ENCODE measurements at places on chromosomes 16 and 17.

DNA sequence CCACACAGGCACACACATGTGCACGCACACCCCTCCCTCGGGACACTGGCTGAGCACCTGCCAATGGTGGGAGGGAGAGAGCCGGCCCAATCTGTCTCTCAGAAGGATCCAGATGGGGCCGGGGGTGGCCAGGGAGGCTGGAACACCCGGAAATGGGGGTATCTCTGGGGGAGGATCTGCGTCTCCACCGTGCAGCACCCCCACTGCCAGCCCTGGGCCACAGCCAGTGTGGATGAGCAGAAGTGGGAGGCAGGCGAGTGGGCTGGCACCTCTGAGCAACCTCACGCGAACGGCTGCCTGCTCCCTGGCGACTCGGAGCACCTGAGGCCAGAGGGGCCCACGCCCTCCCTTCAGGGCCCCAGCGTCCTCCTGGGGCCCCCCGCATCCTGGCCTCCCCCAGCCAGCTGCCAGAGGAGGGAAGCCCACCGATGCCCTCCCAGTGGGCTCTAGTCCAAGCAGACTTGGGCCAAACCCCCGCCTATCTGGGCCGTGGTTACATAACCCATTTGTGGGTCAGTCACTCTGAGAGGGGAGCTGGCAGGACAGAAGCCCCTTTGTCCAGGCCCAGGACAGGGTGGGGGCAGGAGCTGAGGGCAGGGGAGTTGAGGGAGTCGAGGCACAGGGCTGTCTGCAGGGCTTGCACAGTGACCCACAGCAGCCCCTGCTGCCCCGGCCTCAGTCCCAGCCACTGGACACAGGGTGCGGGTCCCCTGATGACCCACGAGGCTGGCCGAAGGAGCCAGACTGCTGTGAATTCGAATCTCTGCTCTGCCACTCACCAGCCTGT lies 5.6 kb downstream of the CASKIN1 start:
- H3K36me3 ChIP-seq: no peaks in the 10 kb centered on the region
- H3K4me1 ChIP-seq: no peaks in the 10 kb centered on the region
- DNase-seq: no peak
- H3K4me3 ChIP-seq: no peak overlapping the region

DNA sequence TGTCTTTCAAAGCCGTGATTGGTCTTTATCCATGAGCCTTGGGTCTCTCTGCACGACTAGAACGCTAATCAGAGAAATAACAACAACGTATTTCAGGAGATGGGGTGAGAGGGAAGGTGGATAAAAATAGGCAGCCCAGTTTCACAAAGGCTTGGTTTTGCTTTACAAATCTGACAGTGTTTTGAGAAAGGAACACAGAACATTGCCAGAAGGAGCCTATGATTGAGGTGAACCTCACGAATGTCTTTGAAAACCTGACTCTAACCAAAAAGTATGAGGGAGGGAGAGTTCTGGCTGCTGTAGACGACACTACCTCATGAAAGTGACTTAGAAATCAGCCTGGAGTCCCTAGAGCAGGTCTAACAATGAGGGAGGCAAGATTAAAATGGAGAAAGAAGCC lies 38.0 kb upstream of the NOL11 start:
- no peak overlapping the region for H3K27ac ChIP-seq
- no peak for DNase-seq
- H3K4me3 ChIP-seq: no peak overlapping the region
- H3K36me3 ChIP-seq: peaks cover 3% of the 10 kb centered on the region
- H3K27me3 ChIP-seq: no peaks in the 10 kb centered on the region

DNA sequence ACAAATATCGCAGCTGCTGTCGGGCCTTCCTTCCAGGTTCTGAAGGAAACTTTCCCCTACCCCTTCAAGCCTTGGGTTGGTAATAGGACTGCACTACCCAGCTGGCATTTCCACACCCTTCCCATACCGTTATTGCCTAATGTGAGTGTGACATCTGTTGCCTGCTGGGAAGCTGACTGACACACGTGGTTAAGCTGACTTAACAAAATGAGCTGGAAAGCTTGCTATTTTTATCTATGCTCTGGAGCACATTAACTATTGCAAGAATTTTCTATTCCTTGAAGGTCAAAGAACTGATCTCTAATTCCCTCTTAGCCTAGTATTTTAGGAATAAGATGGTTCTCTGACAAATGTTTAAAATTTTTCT lies 79.5 kb downstream of the PMP22 start:
- peaks cover 16% of the 10 kb centered on the region for H3K4me1 ChIP-seq
- peak overlapping the region; percentile 69 for H3K27ac ChIP-seq
- no peaks in the 10 kb centered on the region for H3K27me3 ChIP-seq
- no peaks in the 10 kb centered on the region for H3K36me3 ChIP-seq

DNA sequence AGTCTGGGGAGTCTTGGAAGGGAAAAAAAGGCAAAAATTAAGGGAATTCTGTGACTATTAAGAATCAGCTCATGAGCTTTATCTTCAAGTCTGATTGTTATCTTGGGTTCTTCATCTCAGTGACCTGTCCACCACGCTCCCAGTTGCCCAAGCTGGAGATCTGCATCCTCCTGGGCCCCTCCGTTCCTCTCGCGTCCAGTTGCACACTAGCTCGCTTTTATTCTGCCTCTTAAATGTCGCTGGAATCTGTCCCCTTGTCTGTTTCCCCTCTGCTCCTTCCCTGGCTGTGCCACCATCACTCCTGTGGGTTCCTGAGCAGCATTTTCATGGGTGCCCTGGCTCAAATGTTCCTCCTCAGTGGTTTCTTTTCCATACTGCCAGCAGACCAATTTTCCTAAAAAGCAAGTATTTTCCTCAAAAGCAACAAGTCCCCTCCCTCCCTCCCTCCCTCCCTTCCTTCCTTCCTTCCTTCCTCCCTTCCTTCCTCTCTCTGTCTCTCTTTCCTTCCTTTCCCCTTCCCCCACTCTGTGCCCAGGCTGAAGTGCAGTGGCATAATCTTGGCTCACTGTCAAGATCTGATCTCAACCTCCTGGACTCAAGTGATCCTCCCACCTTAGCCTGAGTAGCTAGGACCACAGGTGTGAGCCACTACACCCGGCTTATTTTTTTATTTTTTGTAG lies 1.4 kb downstream of the ENDOV start:
- peak overlapping the region; percentile 47 for H3K27ac ChIP-seq
- no peak for DNase-seq
- H3K36me3 ChIP-seq: peaks cover 15% of the 10 kb centered on the region
- H3K4me3 ChIP-seq: peak overlapping the region; percentile 88
- peaks cover 26% of the 10 kb centered on the region for H3K4me1 ChIP-seq
- peaks cover 3% of the 10 kb centered on the region for H3K27me3 ChIP-seq

DNA sequence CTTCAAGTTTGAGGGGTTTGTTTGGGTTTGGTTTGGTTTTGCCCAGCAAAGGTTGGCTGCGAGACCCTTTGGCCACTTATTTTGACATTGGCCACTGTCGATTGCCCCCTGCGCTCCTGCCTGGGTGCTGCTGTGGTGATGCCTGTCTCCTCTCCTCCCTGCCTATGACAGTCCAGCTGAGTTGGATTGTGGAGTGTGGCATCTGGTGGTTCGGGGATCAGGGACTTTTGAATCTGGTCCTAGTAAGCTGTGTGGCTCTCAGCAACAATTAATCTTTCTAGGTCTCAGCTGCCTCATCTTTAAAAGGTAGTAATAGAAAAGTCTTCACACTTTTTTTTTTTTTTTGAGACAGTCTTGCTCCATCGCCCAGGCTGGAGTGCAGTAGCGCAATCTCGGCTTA lies 27.1 kb downstream of the CDK5RAP3 start:
- DNase-seq: no peak
- H3K4me1 ChIP-seq: peaks cover 10% of the 10 kb centered on the region
- H3K27ac ChIP-seq: no peak overlapping the region
- no peak overlapping the region for H3K4me3 ChIP-seq
- H3K36me3 ChIP-seq: no peaks in the 10 kb centered on the region

GRCh38 chr16:48014349-48015135 lies 141.3 kb downstream of the ABCC12 start:
- H3K4me1 ChIP-seq: peaks cover 3% of the 10 kb centered on the region
- no peaks in the 10 kb centered on the region for H3K36me3 ChIP-seq
- H3K4me3 ChIP-seq: no peak overlapping the region

DNA sequence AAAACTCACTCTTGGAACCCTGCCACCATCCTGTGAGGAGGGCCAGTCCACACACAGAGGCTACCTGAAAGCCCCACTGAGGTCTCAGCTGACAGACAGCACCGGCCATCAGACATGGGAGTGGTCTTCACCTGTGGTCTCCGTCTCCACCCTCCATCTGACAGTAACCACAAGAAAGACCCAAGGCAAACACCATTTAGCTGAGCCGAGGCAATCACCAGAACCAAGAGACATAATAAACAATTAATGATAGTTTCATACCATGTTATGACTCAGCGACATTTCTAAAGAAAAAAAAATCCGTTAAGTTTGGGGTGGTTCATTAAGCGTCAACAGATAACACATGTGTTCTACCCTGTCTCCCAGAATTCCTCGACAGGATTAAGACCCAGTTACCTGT lies 6.1 kb upstream of the EVPLL start:
- H3K4me1 ChIP-seq: no peaks in the 10 kb centered on the region
- no peaks in the 10 kb centered on the region for H3K36me3 ChIP-seq
- H3K27ac ChIP-seq: no peak overlapping the region
- H3K27me3 ChIP-seq: peaks cover 16% of the 10 kb centered on the region

DNA sequence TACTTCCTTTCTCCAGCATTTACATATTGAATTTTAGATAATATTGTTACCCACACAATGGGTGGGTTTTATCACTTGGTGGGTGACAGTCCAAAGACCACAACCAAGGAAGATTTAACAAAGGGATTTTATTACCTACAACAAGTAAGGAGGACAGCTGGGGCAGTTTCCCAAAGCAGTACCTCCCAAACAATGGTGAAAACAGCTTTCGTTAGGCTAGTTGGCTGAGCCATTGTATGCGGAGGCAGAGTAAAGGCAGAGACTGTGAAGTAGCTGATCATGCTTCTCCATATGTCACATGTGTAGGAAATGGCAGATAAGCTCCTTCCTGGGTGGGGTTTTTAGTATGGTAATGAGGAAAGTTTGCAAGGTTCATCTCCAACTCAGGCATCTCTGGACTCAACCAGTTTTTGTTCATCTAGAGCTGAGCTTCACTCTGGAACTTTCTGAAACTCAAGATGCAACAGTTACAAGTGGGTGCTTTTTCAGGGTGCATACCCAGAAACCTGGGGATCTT lies 104.3 kb upstream of the PSMD7 start:
- DNase-seq: no peak
- no peak overlapping the region for H3K27ac ChIP-seq
- H3K4me1 ChIP-seq: peaks cover 4% of the 10 kb centered on the region
- H3K36me3 ChIP-seq: no peaks in the 10 kb centered on the region

GRCh38 chr17:38605411-38605840 lies 326 bp downstream of the SRCIN1 start:
- DNase-seq: no peak
- no peak overlapping the region for H3K27ac ChIP-seq
- peaks cover 58% of the 10 kb centered on the region for H3K27me3 ChIP-seq
- peaks cover 10% of the 10 kb centered on the region for H3K4me1 ChIP-seq
- H3K4me3 ChIP-seq: no peak overlapping the region
- no peaks in the 10 kb centered on the region for H3K36me3 ChIP-seq

- no peak overlapping the region for H3K4me3 ChIP-seq
- H3K27me3 ChIP-seq: peaks cover 19% of the 10 kb centered on the region
- H3K4me1 ChIP-seq: no peaks in the 10 kb centered on the region
- H3K36me3 ChIP-seq: no peaks in the 10 kb centered on the region
- H3K27ac ChIP-seq: no peak overlapping the region
Measured at GRCh38 chr16:86157616-86158247, 258.8 kb downstream of the IRF8 start.

DNA sequence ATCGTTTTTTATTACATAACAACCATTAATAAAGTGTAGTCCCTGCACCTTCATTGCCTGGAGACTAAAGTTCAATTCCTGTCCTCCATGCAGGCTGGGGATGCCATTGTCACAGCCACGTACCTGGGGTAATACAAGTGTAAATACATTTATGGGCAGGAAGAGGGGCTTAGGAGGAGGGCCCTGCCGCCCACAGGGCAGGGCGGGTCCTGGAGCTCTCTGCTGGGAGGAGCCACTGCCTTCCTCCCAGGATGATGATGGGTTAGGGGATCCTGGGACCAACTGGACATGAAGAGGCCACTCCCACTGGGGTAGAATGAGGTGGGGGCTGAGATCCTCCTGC lies 44.1 kb upstream of the SLC38A10 start:
- H3K36me3 ChIP-seq: peaks cover 14% of the 10 kb centered on the region
- no peaks in the 10 kb centered on the region for H3K27me3 ChIP-seq
- peak overlapping the region; percentile 33 for H3K4me3 ChIP-seq
- DNase-seq: no peak
- peak overlapping the region; percentile 86 for H3K27ac ChIP-seq

GRCh38 chr17:6643451-6644125 lies 2.7 kb downstream of the TXNDC17 start:
- H3K36me3 ChIP-seq: peaks cover 15% of the 10 kb centered on the region
- H3K27me3 ChIP-seq: no peaks in the 10 kb centered on the region
- H3K4me1 ChIP-seq: peaks cover 31% of the 10 kb centered on the region
- DNase-seq: no peak
- H3K27ac ChIP-seq: no peak overlapping the region

DNA sequence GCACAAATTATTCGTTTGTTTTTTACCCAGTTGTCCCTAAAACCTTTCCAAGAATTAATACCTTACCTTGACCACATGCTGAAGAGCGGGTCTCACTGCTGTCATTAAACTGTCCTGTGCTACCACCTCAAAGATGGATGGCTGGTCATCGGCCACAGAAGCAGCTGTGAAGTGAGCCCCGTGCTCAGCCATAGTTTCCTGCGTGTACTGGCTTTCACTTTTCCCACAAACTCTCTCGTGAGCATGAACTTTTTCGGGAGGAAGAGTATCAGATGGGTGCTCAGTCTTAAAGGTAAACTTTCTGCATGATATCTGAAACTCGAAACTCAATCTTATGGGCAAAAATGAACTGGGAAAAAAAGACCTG lies 558 bp downstream of the PEX12 start:
- peak overlapping the region; percentile 95 for H3K4me3 ChIP-seq
- H3K27ac ChIP-seq: peak overlapping the region; percentile 99
- peaks cover 25% of the 10 kb centered on the region for H3K4me1 ChIP-seq
- DNase-seq: no peak
- peaks cover 3% of the 10 kb centered on the region for H3K27me3 ChIP-seq
- H3K36me3 ChIP-seq: peaks cover 5% of the 10 kb centered on the region

DNA sequence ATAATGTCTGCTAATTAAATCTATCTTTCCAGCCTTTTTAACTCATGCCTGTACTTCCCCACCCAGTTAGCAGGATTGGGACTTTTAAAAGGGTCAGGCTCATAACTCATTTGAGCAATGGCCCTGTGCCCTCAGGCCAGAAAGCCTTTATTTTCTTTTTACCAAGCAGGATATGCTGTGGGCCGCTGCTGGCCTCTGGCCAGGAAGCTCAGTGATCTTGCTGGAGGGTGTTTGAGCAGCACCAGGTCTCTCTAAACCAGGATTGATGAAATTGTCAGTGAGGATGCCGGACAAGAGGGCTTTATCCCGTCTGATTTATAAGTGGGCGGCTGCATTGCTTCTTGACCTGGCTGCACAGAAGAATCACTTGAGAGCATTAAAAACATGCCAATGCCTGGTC lies 187.8 kb downstream of the RAB11FIP4 start:
- H3K4me1 ChIP-seq: peaks cover 54% of the 10 kb centered on the region
- H3K27me3 ChIP-seq: no peaks in the 10 kb centered on the region
- peak overlapping the region; percentile 75 for H3K27ac ChIP-seq
- DNase-seq: no peak

All from osteocyte (in vitro differentiated cells).